Esophagus squamous epithelium (tissue), 5 donors: ENCODE measurements at places on chromosomes 2 and 18. TPM values are rescaled to one million over a fixed set of nuclear protein-coding genes. Genes with fewer than 3 reads are reported as not detected.

DNA sequence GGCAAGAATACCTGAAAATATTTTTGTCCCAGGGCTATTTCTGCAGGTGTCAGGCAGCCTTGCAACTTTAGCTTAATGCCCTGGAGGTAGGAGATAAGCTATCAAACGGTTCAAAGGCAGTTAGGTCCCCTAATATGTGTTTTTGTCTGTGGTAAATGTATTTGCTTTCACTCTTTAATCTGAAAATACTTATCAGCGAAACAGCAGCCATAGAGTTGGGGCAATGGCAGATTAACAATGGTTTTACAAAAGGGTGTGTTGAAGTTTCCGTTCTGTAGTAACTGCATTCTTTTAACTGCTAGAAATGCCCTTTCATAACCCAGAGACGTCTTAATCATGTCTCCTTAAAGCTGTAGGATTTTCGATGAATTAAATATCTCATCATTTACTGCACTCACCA, 265.0 kb upstream of the TRIB2 start:
- no peak for DNase-seq
- no peaks in the 10 kb centered on the region for H3K27me3 ChIP-seq
- H3K4me1 ChIP-seq = peaks cover 19% of the 10 kb centered on the region
- H3K4me3 ChIP-seq = no peak overlapping the region

DNA sequence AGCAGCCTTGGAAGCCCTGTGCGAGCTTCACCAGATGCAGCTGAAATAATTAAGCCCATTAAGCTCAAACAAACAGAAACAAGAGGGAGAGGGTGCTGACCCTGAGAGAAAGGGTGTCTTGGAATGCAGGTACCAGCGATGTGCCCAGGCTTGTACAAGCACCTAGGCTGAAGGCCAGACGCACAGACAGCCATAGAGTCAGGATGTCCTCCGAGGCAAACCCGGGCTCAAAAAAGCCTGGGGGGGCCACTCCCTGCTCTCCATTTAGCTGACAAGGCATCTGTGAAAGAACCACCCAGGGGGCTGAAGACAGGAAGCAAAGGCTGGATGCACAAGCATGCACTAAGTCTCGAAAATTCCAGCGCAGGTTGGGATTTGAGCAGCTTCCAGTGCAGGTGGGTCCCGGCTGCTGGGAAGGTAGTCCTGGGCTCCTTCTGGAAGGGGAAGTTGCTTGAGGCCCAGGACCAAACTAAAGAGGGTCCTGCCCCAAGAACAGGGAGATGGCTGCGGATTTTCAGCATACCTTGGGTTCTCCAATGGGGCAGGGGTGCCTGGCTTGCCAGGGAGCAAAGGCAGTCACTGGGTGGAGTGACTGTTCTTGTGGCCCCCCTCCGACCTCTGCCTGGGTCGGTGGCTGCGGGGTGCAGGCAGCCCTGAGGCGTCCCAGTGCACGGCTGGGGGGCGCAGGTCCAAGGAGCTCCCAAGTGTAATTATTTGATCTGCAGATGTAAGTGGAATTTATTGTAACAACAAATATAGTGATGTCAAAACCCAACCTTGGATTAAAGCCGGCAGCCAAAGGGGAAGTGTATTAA, 5.9 kb downstream of the GBX2 start:
- no peak overlapping the region for H3K27ac ChIP-seq
- H3K36me3 ChIP-seq = no peaks in the 10 kb centered on the region
- peaks cover 63% of the 10 kb centered on the region for H3K4me1 ChIP-seq
- DNase-seq = no peak

GRCh38 chr18:29928081-29928480, 1114.5 kb downstream of the DSC3 start:
- no peak overlapping the region for H3K27ac ChIP-seq
- no peak for DNase-seq
- no peak overlapping the region for H3K4me3 ChIP-seq
- H3K27me3 ChIP-seq = no peaks in the 10 kb centered on the region
- H3K4me1 ChIP-seq = no peaks in the 10 kb centered on the region

DNA sequence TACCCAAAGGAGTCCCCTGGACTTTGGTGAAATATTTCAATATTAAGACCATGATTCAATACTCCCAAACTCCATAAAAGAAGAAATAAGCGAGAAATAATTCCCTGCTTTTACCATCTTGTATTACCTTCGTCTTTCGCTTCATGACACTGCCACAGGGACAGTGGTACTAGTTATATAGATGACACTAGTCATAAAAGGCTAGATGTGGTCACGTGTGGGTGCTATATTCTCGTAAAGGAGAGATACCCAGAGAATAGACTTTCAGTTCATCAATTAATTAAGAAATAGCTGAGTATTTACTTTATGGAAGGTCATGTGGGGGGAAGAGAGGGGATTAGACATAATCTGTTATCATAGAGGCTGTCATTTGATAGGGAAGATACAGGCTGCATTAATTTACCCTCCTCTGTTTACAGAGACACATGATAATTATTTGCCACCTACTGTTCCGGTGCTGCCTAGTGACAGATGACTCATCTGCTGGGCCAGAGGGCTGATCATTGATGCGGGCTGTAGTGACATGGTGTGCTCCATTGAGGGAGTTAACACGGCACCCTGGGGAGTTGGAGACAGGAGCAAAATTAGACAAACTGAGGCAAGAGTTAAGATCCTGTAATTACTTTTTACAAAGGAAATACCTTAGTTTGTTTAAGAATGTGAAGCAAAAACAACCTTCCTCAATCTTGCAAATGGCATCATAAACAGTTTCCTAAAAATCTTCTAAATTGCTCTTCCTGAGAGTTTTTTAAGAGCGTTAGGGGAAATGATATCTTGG, 78.2 kb upstream of the ITGB6 start:
- no peak for DNase-seq
- H3K4me1 ChIP-seq = peaks cover 3% of the 10 kb centered on the region
- no peak overlapping the region for H3K4me3 ChIP-seq

GRCh38 chr2:84874381-84875212, 6.3 kb downstream of the TRABD2A start:
- H3K4me3 ChIP-seq = no peak overlapping the region
- no peaks in the 10 kb centered on the region for H3K36me3 ChIP-seq
- DNase-seq = no peak
- no peak overlapping the region for H3K27ac ChIP-seq
- H3K4me1 ChIP-seq = no peaks in the 10 kb centered on the region

DNA sequence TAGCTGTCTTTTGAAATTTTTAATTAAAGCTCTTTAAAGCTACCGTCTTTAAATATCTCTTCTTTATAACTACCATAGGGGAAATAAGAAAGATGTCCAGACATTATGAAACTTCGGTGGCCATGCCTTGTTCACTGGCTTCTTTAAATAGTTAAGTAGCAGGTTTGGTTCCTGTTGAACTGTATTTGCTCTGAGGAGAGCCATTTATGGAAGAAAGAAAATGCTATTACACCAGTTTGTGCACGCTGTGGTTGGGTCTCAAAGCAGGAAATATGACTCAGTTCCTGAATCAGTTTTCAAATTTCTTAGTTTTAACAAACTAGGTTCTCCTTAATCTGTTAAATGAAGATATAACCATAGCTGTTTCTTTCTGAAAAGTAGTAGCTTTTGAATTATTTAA, 12.2 kb downstream of the ARPC2 start:
- H3K36me3 ChIP-seq = peaks cover 63% of the 10 kb centered on the region
- DNase-seq = no peak
- H3K4me1 ChIP-seq = peaks cover 37% of the 10 kb centered on the region
- no peaks in the 10 kb centered on the region for H3K27me3 ChIP-seq

DNA sequence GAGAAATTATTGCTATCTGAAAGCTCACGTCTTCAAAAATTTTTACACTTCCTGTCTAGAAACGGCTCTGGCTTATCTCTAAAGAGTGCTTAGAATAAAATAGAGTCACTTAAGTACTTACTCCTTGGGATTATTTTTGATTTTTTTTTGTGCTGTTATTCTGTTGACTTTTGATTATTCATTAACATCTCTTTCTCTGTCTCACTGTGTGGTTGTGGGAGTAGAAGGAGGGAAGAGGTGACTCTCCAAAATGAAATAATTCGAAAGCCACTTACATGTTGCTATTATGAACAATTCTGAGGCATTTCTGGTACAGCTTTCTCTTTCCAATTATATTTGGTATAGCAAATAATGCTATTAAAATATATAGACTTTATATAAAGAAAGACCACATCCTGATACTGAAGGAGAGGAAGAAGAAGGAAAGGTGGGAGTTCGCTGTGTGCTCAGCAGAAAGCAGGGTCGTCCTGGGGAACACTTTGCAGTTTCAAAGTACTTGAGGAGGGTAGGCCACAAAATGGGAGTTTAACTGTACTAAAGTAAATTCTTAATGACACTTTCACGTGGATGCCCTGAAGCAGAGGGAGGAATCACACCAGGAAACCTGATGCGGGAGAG, 9.6 kb upstream of the MMADHC start:
- H3K4me1 ChIP-seq = peaks cover 10% of the 10 kb centered on the region
- no peak overlapping the region for H3K4me3 ChIP-seq
- H3K27ac ChIP-seq = no peak overlapping the region

- H3K27me3 ChIP-seq = no peaks in the 10 kb centered on the region
- no peak for DNase-seq
- H3K27ac ChIP-seq = no peak overlapping the region
These were observed 10.4 kb downstream of the COPS9 start for GRCh38 chr2:240125742-240126141.

DNA sequence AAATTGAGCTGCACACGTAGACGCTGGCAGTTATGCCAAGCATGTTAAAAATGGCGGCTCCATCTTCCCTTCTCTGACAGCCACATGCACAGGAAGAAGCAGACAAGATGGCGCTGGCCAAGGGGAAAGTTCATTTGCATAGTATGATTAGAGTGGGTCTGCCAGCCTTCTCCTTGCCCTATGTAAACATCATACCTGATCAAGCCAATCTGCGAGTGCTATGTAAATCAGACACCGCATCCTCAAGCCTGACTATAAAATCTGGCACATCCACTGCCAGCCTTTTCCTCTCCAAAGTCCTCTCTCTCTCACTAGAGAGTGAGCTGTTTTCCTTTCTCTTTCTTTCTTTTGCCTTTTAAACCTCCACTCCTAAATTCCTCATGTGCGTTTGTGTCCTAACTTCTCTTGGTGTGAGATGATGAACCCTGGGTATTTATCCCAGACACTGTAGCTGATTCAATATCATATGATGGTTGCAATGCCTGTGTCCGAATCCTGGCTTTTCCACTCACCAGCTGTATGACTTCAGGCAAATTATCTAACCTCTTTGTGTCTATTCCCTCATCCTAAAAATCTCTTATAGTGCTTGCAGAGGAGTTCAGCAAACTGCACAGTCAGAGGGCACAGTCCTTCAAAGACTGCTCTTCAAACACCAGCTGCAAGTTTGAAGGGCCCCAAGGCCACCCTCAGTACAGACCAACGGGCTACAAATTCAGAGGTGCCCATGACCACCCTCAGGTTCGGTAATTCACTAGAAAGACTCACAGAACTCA, 39.3 kb upstream of the ITSN2 start:
- H3K27ac ChIP-seq = no peak overlapping the region
- H3K27me3 ChIP-seq = no peaks in the 10 kb centered on the region
- no peak overlapping the region for H3K4me3 ChIP-seq

GRCh38 chr2:80026040-80026729, 278.4 kb downstream of the LRRTM1 start:
- H3K27me3 ChIP-seq = no peaks in the 10 kb centered on the region
- H3K27ac ChIP-seq = no peak overlapping the region
- no peaks in the 10 kb centered on the region for H3K36me3 ChIP-seq

- peaks cover 19% of the 10 kb centered on the region for H3K4me1 ChIP-seq
- H3K36me3 ChIP-seq = no peaks in the 10 kb centered on the region
- no peak overlapping the region for H3K4me3 ChIP-seq
- no peak overlapping the region for H3K27ac ChIP-seq
- DNase-seq = no peak
These were observed 4.5 kb downstream of the KIF3C start for GRCh38 chr2:25977768-25978167.

GRCh38 chr2:44679584-44679983, 261.9 kb upstream of the SIX3 start:
- no peaks in the 10 kb centered on the region for H3K36me3 ChIP-seq
- H3K4me1 ChIP-seq = no peaks in the 10 kb centered on the region
- H3K4me3 ChIP-seq = no peak overlapping the region

DNA sequence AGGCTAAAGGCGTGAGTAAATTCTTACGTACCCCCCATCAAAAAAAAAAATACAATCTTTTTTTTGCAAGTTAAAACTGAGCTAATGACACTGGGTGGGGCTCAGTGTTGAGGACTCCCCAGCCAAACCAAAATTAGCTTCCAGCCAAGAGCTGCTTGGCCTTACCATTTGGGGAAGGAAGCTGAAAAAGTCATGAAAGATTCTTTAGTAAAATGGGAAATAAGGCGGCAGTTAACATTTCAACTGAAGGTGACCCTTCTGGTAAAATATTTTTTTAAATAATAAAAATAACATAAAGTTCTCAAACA, 16.4 kb downstream of the SMAD7 start:
- peak overlapping the region; percentile 8 for H3K4me3 ChIP-seq
- no peak for DNase-seq
- H3K27me3 ChIP-seq = no peaks in the 10 kb centered on the region

DNA sequence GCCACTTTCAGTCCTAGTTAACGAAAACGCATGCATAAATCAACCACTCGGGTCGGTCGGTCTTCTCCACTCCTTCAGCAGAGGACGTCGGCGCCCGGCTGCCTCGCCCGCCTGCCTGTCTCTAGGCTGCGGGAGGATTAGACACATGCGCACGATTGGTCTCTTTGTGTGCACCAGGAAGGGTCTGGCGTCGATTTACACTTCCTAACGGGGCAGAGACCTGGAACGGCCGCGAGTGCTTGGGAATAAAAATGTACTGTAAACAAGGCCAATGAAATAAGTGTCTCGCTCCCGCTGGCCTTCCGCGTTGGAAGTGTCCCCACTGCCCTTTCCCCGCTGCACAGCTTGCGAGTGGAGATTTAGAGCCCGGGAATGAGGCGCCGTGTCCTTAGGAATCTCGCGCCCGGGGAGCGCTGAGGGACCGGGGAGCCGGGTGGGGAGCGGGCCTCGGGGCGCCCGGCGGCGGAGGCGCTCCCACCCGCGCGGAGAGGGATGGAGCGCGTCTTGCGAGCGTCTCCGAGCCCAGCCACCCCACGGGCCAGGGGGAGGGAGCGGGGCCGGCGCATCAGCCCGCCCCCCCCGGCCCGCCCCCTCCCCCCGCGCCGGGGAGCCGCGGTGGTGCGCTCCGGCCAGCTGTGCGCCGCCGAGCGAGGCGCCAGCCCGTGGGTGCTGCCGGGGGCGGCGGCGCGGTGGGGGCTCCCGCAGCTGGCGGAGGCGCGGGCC, at the start of gene DOK6:
DOK6 (plus strand) TSS at position 636 of the 723 bp plus-strand sequence.
- no peak for DNase-seq
- H3K4me1 ChIP-seq = no peaks in the 10 kb centered on the region
- H3K4me3 ChIP-seq = peak within 1 kb of the TSS; percentile 22
- H3K27me3 ChIP-seq = peaks cover 62% of the 10 kb centered on the region

- DNase-seq = no peak
- no peaks in the 10 kb centered on the region for H3K36me3 ChIP-seq
- no peaks in the 10 kb centered on the region for H3K27me3 ChIP-seq
- H3K27ac ChIP-seq = peak overlapping the region; percentile 23
- H3K4me1 ChIP-seq = peaks cover 62% of the 10 kb centered on the region
- no peak overlapping the region for H3K4me3 ChIP-seq
These were observed 129.6 kb downstream of the RBMS1 start for GRCh38 chr2:160363961-160364360.

- no peaks in the 10 kb centered on the region for H3K36me3 ChIP-seq
- DNase-seq = no peak
These were observed 90.4 kb downstream of the TPO start for GRCh38 chr2:1503471-1504310.

OSR1 gene
- 0.19 TPM for total RNA-seq

PLGLB1 gene
- total RNA-seq = not detected

SAG gene
- not detected for total RNA-seq

NAB1 gene
- 66.3 TPM for total RNA-seq

TXNDC2 gene
- total RNA-seq = not detected

HTR2B gene
- total RNA-seq = not detected

RAX gene
- total RNA-seq = not detected

CNGA3 gene
- 0.57 TPM for total RNA-seq

UGGT1 gene
- total RNA-seq = 42.8 TPM

PKP4 gene
- total RNA-seq = 77.1 TPM
